Stimulated activated CD4-positive, alpha-beta T cell treated with anti-CD3 and anti-CD28 coated beads, Interleukin-15, amount 100 ng/mL, for 1 hour (primary cell): ENCODE measurements at places on chromosomes 1 and 21.

DNA sequence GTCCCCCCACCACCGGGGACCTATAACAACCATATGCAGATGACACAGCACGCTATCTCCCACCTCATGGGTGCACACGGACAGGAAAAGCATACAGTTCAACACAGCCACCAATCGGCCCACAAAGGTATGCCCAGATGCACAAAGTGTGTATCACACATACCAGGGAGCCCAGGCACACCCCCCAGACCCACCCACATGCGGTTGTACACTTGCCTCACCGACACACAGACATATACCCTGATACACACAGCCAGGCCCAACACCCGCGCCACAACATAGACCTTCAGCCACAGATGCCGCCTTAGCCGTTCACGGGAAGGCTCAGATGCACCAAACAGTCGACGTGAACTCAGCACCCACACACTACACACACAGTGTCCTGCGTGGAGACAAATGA is 5.5 kb downstream of the CROCC start:
- DNase-seq: no peak

DNA sequence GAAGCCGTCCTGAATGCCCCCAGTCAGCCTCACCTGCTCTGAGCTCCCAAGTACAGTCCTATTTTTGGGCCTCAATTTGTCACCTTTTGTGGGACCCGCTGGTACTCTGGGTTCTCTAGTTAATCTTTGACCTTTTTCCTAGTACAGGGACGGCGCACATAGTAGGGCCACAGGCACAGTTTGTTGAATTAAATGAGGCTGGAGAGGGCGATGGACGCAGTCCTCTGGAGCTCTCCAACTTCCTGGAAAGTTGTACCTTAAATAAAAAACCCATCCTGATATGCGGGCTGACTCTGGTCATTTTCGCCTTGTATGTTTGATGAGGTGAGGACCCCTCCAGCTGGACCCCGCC is 4.8 kb downstream of the FAM110D start:
- no peak for DNase-seq

- DNase-seq: no peak
Observed at GRCh38 chr1:54262244-54262643, 62.3 kb downstream of the MRPL37 start.

GRCh38 chr21:34865400-34866241 is 183.5 kb downstream of the RUNX1 start:
- DNase-seq: peak; percentile 33

DNA sequence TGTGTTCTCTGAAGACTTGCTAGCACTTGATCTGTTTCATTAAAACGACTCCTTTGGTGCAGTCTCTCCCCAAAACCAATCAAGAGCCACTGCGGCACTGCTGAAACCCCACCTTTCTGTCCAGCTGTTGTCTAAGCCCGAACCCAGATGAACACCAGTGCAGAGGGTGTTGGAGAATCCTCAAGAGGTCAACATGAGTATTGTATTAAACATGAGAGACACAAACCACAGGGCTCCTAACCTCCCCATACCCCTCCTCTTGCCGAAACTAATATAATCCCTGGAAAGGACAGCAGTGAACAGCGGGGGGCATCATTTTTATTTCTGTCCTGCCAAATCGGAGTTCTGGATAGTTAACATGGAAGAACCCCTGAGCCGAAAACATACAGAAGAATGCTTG is 333.9 kb downstream of the CAMTA1 start:
- DNase-seq: no peak

GRCh38 chr21:30642564-30642963 is at the start of gene KRTAP20-3:
Gene KRTAP20-3, plus strand, starts transcription at chr21:30642864.
- no peak for DNase-seq

- no peak for DNase-seq
Observed at GRCh38 chr1:14987829-14988603, 165.5 kb upstream of the TMEM51 start.
